Right hindlimb (tissue), 1 donor: ENCODE measurements at places on chromosomes 3 and 15.

GRCh38 chr15:83082730-83083386 is 15.8 kb upstream of the BTBD1 start:
- no peak for DNase-seq

GRCh38 chr3:183252118-183252782 is 803 bp upstream of the B3GNT5 start:
- DNase-seq = no peak

- DNase-seq = peak; percentile 75
Observed at GRCh38 chr3:169699536-169700050, 36.1 kb upstream of the MECOM start.

GRCh38 chr3:86991840-86992435 is 989 bp upstream of the VGLL3 start:
- DNase-seq = no peak

GRCh38 chr3:43347774-43348173 is 61.4 kb downstream of the SNRK start:
- DNase-seq = no peak

GRCh38 chr3:191740712-191741111 is 279.7 kb downstream of the PYDC2 start:
- no peak for DNase-seq
